ENCODE measurements at places on chromosomes 11 and 22. TPM values are rescaled to one million over a fixed set of nuclear protein-coding genes. Genes with fewer than 3 reads are reported as not detected.

DNA sequence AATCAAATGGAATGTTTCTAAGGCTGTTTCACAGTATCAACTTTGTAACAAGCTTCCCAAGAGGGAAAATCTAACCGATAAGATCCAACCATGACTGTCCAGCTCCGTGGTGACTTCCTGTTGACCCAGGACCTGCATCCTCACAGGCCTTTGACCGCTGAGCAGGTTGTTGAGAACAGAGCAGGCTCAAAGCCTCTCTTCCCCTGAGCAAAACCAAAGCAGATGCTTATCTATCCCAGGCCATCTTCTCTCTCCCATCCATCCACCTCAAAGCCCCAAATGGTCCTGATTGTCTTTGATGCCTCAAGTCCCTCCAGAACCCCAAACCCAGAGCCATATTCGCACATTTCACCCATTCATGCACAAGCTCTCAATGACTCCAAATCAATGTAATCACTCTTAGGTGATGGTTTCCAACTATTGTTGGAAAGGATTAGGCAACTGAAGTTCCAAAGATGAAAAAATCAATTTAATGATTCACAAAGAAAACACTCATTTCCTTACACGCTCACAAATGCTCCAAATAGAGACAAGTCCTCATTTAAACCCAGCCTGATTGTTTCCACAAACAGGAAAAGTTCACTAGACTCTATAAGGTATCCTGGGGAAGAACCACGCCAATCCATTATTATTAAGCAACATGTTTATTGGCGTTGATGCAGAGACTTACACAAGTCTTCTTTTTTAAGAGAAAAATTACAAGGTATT lies 48.7 kb downstream of the C11orf58 start:
- DNase-seq, result no peak

DNA sequence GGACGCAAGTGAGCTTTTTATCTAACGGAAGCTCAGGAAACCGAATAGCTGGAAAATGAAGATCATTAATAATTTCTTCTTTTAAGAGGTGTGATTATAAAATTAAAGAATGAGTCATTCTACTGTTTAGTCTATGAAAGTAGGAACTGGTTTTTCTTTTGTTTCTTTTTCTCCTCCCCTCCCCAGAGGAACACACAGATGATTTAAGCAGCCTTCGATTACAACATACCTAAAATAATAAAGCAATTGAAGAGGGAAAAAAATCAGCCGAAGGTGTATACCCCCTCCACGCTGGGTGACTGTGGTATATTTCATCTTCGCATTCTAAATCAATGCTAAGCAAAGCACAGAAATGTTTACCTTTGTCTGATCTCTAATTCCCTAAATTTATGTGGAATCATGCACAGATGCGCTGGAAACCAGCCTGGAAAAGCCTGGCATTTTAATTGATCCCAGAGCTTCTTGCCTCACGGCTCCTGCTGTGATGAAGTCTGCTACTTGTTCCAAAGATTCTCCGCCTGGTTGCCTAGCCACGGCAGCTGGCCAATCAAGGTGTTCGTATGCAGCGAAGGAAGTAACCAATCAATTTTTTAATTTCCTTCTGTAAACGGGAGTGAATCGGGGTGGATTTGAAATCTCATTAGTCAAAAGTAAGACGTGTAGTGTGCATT lies 133.9 kb downstream of the FANCF start:
- DNase-seq, result no peak

GRCh38 chr11:69810289-69811118 lies 8.7 kb downstream of the FGF3 start:
- DNase-seq, result no peak

GRCh38 chr22:41526830-41527799 lies 17.2 kb downstream of the POLR3H start:
- DNase-seq, result no peak

Gene UCP3
- total RNA-seq, result 0.85 TPM
